Heart right ventricle (tissue), 16 donors: ENCODE measurements at places on chromosomes 12 and 14. TPM values are rescaled to one million over a fixed set of nuclear protein-coding genes. Genes with fewer than 3 reads are reported as not detected.

IGF1 gene
- 7.1 TPM for polyA plus RNA-seq

HPD gene
- polyA plus RNA-seq, result 1.3 TPM

ACACB gene
- polyA plus RNA-seq, result 193 TPM

KCNH5 gene
- polyA plus RNA-seq, result not detected

PRB4 gene
- not detected for polyA plus RNA-seq

DCP1B gene
- polyA plus RNA-seq, result 4.9 TPM

SYT1 gene
- polyA plus RNA-seq, result 0.03 TPM

SAMD15 gene
- polyA plus RNA-seq, result 0.13 TPM

GNG2 gene
- polyA plus RNA-seq, result 5.6 TPM

STXBP6 gene
- 44.2 TPM for polyA plus RNA-seq

ZNF219 gene
- 39.2 TPM for polyA plus RNA-seq

SMCO2 gene
- not detected for polyA plus RNA-seq

PROX2 gene
- not detected for polyA plus RNA-seq

PRIMA1 gene
- 2.2 TPM for polyA plus RNA-seq

NIN gene
- polyA plus RNA-seq, result 14.3 TPM

SLC17A8 gene
- not detected for polyA plus RNA-seq

EFS gene
- 6.0 TPM for polyA plus RNA-seq

ARHGEF40 gene
- polyA plus RNA-seq, result 25.2 TPM

LGR5 gene
- polyA plus RNA-seq, result 0.07 TPM

GRIP1 gene
- polyA plus RNA-seq, result 0.95 TPM

CMA1 gene
- polyA plus RNA-seq, result not detected

RAB2B gene
- polyA plus RNA-seq, result 11.0 TPM

PTGES3 gene
- 92.3 TPM for polyA plus RNA-seq

RTN1 gene
- 0.52 TPM for polyA plus RNA-seq

TMEM30B gene
- 0.35 TPM for polyA plus RNA-seq

NEDD8 gene
- 154 TPM for polyA plus RNA-seq

EID3 gene
- 0.48 TPM for polyA plus RNA-seq

ZBTB42 gene
- 5.9 TPM for polyA plus RNA-seq

TCL1A gene
- 0.33 TPM for polyA plus RNA-seq

PSMB11 gene
- polyA plus RNA-seq, result not detected
